ENCODE measurements at places on chromosomes 2 and 18. TPM values are rescaled to one million over a fixed set of nuclear protein-coding genes. Genes with fewer than 3 reads are reported as not detected.

DNA sequence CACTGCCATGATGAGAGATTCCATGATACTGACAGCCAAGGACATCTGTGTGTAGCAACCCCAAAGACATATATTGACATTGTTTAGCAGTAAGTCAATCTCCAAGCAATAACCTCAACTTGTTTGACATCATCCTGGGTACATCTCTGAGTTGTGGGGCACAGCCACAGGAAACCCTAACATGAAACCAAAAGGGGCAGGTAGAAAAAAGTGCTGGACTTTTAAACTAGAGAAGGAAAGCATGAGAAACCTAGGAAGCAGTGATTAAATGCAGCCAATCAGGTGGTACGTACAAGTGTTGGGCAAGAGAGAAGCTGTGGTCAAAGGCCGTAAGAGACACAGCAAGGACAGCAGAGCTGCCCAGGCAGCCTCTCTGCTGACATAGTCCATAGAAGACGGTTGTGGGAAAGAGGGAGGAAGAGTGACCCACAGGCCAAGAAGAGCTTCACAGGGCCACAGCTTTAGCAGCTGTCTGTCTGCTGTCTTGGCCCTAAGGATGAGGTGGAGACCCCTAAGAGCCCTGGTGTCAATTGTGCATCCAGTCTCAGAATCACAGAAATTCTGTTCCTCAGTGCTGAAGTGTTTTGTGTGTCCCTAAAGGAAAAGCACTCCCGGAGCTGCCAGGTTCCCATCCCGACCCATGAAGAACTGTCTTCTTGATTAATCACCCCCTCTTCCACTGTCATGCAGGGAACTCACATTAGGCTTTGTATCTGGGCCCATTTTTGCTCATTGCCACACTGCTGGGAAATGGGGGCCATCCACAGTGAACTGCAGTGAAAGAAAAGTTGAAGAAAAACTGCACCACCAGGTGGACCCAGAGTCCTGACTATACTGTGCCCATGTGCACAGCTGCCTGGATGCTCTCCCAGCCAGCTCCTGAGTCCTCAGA lies 25.4 kb upstream of the CHN1 start:
- DNase-seq: peak; percentile 10

DNA sequence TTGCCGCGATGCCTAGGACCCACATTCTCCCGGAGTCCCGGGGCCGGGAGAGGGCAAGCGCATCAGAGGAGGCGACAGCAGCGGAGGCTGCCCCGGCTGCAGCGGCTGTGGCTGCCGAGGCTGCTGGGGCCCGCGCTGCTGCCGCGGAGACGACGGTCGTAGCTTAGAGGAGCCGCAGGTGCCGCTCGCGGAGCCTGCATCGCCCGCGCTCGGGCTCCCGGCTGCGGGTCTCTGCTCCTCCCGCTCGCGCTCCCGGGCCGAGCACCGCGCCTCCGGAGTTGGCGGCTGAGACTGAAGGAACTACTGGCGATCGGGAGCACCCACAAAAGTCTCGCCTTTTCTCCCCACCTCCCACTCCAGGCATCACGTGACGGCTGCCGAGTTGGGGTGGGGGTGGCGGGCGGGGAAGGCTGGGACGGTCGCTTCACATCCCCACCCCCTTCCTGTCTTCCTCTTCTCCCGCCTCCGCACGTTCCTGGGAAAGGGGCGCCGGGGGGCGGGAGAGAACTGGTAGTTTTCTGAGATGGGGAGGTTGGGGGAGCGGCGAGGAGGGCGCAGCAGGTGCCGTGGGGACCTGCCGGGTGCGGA lies at the start of gene LYPD1:
Gene LYPD1 (minus strand): TSS at position 298 of the 588 bp plus-strand sequence. CDS start 273 bp downstream, at position 25.
- no peak for DNase-seq

- no peak for DNase-seq
Measured at GRCh38 chr2:95352310-95353054, 50.0 kb upstream of the FAHD2A start.

Gene GAREM1
- total RNA-seq: 9.0 TPM

DNA sequence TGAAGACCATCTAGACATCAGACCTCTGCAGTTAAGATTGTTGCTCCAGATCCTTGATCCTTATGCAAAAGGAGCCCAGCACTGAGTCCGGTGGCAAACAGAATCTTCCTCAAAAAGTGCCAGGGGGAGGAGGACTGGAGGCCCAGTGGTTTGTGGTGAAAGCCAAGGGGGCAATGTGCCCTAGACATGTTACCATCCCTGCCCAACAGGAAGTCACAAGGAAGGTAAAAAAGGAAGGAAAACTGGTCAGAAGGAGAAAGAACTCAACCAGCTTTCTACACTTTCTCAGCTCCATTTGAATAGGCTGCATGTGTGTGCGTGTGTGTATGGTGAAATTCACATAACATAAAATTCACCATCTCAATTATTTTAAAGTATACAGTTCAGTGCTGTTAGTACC lies 25.0 kb upstream of the KDM3A start:
- DNase-seq: no peak

DNA sequence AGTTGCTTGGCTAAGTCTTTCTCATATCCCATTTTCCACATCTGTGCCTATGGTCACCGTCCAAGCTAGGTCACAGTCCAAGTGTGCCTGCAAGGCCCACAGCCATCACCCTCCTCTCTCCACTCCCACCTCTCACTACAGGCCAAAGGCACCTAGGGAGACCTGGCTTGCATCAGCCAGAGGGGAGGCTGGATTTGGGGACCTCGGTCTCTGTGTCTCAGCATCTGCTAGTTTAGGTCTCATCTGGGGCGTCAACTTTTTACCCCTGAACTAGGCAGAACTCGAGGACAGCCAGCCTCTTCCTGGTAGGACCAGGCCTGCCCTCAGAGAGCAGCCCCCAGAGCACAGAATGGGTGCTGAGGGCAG lies 217.1 kb downstream of the DYSF start:
- DNase-seq: no peak

GRCh38 chr2:223837287-223838061 lies at the start of gene AP1S3:
Gene AP1S3 (minus strand): TSS chr2:223837582. CDS start chr2:223837450, 132 bp downstream.
- peak; percentile 30 for DNase-seq

GRCh38 chr2:142321706-142322280 lies 191.0 kb upstream of the LRP1B start:
- DNase-seq: peak; percentile 49

DNA sequence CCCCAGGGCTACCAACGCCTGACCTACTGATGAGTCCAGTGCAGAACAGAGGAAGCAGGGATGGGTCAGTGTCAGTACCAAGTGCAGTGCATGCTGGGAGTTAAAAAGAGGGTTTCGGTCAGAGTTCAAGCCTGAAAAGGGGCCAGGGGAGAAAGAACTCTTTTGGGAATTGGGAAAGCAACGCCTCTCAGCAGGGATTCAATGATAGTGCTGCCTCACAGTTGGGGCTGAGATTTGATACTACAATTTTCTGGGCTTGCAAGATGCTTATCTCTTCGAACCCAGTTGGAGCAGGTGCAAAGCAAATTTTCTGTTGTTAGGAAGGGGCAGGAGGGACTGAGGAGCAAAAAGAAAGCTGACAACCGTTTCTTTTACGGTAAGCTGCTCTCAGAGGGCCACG lies 82.6 kb downstream of the CERKL start:
- DNase-seq: no peak

Gene SCN7A
- total RNA-seq: 0.36 TPM

DNA sequence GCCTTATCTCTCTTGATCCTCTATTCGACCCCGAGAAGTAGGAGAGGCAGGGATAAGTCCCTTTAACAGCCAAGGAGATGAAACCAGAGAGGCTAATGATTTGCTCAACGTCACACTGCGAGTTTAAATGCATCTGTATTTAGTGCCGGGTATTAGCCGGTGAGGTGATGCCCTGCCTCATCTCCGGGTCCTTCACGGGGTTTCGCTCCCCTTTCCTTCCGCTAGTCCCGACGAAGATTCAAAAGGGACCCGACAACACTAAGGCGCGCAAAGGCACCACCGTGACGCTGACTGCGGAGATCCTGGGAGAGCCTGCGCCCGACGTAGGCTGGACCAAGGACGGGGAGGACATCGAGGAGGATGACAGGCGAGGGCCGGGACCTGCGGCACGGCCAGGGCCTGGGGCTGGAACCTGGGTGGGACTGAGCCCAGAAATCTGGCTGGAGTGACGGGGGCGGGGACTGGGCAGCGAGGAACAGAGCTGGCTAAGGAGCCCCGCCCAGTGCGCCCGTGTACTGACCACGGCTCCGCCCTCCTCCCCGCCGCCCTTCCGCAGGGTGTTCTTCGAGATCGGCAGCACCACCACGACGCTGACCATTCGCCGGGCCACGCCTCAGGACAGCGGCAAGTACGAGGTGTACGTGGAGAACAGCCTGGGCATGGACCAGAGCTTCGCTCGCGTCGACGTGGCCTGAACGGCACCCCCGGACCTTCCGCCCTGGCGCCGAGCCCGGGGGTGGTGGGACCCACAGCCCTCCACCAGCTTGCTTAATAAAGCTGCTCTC lies 1.0 kb upstream of the GMPPA start:
- peak; percentile 75 for DNase-seq

GRCh38 chr2:234678711-234679110 lies 181.8 kb upstream of the ARL4C start:
- peak; percentile 99 for DNase-seq

Gene NPC1
- total RNA-seq: 42.4 TPM

All from astrocyte (in vitro differentiated cells and primary cell).